ENCODE measurements at places on chromosomes 16 and 17.

DNA sequence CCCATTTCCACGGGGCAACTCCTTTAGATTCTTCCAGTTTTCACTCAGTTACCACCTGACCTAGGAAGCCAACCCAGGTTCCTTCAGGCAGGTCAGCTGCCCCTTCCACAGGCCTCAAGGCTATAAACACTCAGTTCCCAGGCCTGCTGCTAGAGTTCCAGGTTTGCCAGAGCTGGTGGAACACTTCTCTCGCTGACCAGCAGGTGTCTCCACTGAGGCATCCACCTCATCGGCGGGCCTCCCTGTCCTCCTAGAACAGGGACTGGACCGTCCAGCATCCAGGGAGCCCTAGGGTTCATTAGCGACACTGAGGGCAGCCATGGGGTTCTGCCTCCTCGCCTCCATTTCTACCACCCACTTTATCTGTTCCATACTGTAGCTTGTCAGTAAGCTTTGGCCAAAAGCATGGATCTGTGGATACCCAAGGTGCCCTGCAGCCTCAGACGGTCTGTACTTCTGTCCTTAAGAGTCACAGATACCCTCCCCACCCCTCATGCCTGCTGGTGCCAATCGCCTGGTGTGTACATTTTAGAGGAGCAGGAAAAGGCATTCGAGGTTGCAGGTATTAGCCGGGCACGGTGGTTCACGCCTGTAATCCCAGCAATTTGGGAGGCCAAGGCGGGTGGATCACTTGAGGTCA, 29.0 kb downstream of the PIMREG start:
- DNase-seq, result peak; percentile 51

GRCh38 chr16:1458977-1459341, 14.6 kb upstream of the CCDC154 start:
- no peak for DNase-seq

GRCh38 chr16:47026492-47026891, 53.0 kb upstream of the DNAJA2 start:
- DNase-seq, result no peak

- DNase-seq, result no peak
These were observed 23.5 kb downstream of the COX10 start for GRCh38 chr17:14092808-14093207.

DNA sequence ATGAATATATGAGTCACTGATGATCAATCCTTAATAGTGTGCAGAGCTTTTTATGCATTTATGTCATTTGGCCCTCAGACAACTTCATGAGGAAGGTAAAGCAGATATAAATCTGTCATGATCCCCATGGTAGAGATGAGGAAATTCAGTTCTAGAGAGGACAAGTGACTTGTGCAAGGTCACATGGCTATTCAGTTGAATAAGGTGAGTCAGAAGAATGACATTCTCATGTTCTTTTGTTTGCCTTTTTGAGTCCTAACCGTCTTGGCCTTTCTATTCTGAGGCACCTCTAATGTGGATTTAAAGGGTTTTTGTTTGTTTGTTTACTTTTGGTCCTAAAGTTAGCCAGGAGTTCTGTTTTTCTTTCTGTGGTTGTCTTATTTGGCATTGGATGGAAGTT, 116.2 kb upstream of the ELAC2 start:
- DNase-seq, result no peak

GRCh38 chr17:61331886-61332285, 67.8 kb upstream of the TBX2 start:
- DNase-seq, result no peak

- DNase-seq, result no peak
These were observed 124.3 kb downstream of the NPIPB5 start for GRCh38 chr16:22634954-22635353.
